ENCODE measurements at places on chromosomes 3 and 15.

DNA sequence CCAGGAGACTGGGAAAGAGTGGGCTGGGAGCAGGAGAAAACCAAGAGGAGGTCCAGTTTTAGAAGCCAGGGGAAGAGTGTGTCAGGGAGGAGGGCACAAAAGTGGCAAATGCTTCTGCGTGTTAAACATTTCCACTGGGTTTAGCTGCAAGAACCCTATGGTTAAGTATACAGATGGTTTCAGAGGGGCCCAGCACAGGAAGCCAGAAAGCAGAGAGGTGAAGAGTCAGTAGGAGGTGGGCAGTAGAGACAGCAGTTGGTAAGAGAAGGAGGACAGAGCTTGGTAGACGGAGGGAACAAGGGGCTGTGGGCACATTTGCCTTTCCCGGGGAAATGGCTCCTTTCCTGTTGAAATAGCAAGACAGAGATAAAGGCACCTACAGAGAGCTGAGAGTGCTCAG lies 133.8 kb downstream of the EPHB1 start:
- DNase-seq = no peak

- DNase-seq = no peak
Measured at GRCh38 chr3:13547591-13548371, 1.1 kb upstream of the FBLN2 start.

GRCh38 chr15:36591536-36592411 lies 12.3 kb downstream of the CDIN1 start:
- no peak for DNase-seq

GRCh38 chr3:143825513-143825912 lies 22.8 kb downstream of the SLC9A9 start:
- DNase-seq = no peak

GRCh38 chr3:101466465-101467309 lies 46.3 kb downstream of the SENP7 start:
- no peak for DNase-seq

GRCh38 chr3:73029321-73029796 lies 32.1 kb upstream of the EBLN2 start:
- no peak for DNase-seq

DNA sequence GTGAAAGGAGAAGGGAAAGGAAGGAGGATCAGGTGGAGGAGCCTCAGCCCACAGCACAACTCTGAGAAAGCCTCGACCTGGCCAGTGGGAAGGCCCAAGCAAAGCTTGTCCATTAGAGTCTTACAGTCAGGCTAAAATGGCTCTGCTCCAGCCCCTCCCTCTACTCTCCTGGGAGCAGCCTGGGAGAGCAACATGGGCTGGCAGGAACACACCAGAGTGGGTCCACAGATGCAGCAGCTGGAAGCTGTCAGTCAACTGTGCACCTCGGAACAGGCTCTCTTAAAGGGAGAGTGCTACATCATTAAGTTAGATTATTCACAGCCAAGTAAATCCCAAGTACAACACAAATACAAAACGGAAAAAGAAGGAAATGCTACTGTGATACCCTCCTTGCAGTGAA lies 98.0 kb upstream of the LIMD1 start:
- DNase-seq = no peak

DNA sequence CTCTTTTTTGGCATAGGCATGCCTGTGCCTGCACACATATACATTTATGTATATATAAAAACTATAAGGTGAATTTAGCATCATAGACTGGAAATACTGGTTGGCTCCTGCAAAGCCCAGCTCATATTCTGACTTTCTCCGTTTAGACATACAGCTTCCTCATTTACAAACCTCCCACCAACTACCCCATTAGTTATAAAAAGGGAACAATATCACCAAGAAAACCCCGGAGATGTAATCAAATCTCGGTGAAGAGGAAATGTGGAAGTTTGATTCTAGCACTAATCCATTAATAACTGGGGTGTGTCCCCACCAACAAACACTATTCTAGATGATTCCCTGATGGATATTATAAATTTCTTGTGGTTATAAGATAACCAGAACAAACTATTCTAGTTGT lies 517.7 kb upstream of the TBL1XR1 start:
- no peak for DNase-seq

DNA sequence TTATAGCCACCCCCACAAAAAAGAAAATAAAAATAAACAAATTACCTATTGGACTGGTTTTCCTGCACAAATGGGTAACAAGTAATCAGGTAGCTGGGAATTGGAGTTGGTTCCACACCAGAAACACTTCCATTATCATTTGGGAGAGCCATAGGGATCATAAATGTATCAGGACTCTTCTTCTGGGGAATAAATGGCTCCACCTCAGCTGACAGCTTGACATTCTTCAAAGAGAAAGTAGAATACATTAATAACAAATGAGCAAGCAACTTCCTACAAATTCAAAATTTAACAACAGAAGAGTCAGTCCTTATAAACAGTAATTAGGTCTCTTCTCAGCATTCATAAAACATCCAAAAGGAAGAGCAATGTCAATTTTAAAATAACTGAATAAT lies 8.7 kb downstream of the SECISBP2L start:
- no peak for DNase-seq

DNA sequence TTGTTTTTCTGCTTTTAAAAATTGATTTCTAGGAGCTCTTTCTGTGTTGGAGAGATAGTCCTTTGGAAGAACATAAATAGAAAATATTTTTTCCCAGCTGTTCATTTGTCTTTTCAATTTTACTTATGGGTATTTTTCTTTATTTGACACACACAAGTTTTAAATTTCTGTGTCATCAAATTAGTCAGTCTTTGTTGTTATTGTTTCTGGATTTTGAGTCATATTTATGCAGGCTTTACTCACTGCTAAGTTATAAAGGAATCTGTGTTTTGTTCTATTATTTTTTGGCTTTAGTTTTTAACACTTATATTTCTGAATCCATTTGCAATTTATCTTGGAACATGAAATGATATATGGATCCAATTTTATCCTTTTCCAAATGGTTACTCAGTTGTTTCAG lies 5.9 kb upstream of the GHSR start:
- no peak for DNase-seq

GRCh38 chr3:137796993-137797392 lies 32.9 kb downstream of the SOX14 start:
- no peak for DNase-seq

GRCh38 chr3:177610686-177611633 lies 413.7 kb upstream of the TBL1XR1 start:
- DNase-seq = no peak

DNA sequence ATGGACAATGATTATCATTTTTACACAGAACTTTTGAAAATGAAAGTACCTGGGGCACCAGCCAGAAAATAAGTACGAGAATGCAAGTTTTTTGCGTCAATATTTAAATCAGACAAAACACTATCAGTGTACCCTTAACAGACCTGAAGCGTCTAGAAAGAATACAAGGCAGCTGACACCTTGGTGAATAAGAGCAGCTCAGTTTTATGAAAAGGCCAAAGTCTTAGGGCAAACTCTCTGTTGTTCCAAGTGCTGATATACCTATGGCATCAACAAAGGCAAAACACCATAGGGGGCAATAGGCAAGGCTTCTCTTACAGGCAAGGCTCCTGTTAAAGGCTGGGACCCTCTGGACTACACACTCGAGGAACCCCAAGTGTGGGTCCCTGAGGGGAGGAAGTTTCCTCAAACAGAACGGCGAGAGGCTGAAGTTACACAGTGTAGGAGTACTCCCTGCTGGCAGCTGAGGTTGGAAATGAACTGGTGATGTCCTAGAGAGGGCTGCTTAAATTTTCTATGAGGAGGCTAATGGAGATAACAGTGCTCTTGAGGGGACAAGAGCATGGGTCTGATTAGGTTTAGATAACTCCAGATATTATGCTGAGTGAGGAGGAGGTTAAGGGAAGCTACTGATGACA lies 291.0 kb downstream of the TIGIT start:
- no peak for DNase-seq

GRCh38 chr3:108450444-108450843 lies 60.0 kb downstream of the MYH15 start:
- DNase-seq = no peak

GRCh38 chr3:116198087-116198486 lies 247.2 kb downstream of the LSAMP start:
- no peak for DNase-seq

- DNase-seq = no peak
Measured at GRCh38 chr3:6860954-6861624, at the start of gene GRM7. Gene GRM7, plus strand, starts transcription at chr3:6861115.

GRCh38 chr3:11155341-11156025 lies 1.2 kb downstream of the HRH1 start:
- DNase-seq = peak; percentile 38

DNA sequence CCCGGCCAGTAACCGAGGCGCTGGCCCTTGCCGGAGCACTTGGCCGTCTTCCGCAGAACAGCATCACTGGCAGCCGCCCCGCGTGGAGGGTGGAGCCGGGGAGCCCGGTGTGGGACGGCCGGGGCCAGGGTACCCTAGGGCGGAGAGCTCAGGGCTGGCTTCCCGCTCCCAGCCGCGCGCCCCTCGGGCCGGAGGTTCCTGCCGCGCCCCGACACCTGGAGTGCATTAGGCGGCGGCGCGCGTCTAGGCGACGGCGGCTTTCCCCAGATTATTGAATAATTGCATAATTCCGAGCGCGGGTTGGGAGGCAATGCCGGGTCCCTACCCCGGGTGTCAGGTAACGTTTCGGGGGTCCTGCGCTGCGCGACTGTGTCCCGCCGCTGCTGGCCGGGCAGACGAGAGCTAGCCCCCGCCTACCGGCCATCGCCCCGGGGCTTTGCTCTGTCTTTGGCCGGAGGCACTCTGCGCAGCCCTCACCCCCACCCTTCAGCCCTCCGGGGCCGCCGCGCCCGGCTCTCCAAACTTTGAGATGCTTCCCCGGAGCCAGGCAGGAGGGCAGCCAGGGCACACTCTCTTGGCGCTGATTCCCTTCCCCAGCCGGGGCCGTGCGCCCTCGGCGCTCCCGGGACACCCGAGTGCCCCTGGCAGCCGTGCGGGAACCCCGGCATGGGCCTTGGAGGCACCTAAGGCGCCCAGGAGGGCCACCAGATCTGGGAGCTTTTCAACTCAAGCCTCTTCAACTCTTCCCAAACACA lies 749 bp downstream of the ITGA11 start:
- no peak for DNase-seq

- DNase-seq = no peak
Measured at GRCh38 chr15:25679492-25679891, 183.6 kb downstream of the ATP10A start.

DNA sequence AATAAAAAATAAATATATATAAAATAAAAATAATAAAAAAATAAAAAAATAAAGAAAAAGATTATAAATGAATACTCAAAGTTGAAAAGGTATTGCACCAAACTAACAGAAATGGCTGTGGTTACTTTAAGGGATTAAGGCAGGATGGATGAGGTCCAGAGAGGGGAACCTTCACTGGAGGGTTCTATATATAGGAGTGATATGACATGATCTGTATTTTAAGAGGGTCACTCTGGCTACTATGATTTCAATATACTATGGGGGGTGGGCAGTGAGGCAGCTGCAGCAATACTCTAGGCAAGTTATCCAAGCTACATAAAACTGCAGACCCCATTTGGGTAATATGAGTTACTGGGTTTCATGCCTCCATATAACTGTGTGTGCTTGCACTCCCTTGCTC lies 24.6 kb downstream of the ACAD11 start:
- DNase-seq = no peak

DNA sequence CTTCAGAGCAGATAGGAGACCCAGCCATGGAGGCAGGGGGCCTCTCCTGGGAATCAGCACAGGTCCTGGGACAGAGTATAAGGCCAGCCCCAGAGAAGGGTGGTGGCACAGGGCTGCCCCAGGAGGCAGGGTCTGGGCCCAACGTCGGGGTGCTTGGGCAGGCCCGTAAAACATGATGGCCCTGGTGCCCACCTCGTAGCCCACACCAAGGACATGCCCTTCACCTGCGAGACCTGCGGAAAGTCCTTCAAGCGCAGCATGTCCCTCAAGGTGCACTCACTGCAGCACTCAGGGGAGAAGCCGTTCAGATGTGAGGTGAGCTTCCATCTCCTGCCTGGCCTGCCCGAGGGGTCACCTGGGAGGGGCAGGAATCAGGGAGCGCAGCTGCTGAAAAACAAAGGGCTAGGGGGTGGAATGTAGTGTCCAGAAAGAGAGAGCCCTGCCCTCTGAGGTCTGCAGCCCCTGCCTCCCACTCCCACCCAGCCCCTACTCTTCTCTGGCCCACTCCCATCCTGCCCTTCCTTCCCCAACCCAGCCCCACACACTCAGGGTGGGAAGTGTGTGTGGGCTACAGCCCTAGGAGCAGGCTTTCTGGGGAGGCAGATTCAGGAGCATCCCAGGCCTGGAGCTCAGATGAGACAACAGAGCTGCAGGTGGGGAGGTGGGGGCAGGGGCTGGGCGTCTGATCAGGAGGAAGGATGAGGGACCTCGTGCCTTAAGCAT lies 9.5 kb downstream of the ZBTB47 start:
- peak; percentile 12 for DNase-seq

- DNase-seq = no peak
Measured at GRCh38 chr3:110958313-110959147, 113.1 kb upstream of the NECTIN3 start.

GRCh38 chr3:15327941-15328340 lies 4.4 kb downstream of the SH3BP5 start:
- DNase-seq = no peak

DNA sequence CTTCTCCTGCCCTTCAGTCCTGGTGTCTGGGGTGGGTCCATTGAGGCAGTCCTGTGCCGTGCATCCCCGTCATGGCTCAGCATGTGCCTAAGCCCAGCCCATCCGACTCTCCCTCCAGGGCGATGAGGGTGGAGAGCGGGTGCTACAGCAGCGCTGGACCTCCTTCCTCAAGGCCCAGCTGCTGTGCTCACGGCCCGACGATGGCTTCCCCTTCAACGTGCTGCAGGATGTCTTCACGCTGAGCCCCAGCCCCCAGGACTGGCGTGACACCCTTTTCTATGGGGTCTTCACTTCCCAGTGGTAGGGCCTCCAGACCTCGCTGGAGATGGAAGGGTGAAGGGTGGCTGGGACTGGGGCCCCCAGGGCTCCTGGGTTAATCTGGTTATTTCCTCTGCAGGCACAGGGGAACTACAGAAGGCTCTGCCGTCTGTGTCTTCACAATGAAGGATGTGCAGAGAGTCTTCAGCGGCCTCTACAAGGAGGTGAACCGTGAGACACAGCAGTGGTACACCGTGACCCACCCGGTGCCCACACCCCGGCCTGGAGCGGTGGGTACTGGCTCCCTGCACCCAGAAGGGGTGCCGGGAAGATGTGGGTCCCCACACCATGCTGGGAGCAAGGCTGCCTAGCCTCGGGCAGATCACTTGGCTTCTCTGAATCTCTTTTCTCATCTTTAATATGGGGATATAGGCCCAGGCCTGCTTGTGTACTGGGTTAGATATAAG lies 10.1 kb downstream of the CIB1 start:
- no peak for DNase-seq

DNA sequence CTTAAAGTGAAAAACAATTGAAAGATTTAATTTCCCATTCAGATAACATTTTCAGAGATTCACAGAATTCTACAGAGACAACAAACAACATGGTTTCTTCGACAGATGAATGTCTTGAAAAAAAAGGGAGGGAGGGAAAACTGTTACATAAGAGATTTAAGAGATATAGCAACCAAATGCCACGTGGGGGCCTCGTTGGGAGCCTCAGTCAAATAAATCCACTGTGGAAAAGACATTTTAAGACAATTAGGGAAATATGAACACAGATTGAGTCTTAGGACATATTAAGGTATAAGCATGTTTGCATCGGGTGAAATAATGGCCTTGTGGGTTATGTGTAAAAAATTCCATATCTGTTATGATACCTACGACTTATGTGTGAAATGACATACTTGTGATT lies 5.0 kb upstream of the PRRT3 start:
- no peak for DNase-seq

- no peak for DNase-seq
Measured at GRCh38 chr3:179880868-179881267, 155.9 kb downstream of the PEX5L start.
